Thoracic aorta (tissue), 2 donors: ENCODE measurements at places on chromosomes 11 and 22. TPM values are rescaled to one million over a fixed set of nuclear protein-coding genes. Genes with fewer than 3 reads are reported as not detected.

- no peak for DNase-seq
Measured at GRCh38 chr11:86156397-86156955, 87.6 kb upstream of the PICALM start.

GRCh38 chr11:12691473-12691872 lies 17.3 kb downstream of the TEAD1 start:
- DNase-seq, result no peak

TM7SF2 gene
- total RNA-seq, result 49.0 TPM

DNA sequence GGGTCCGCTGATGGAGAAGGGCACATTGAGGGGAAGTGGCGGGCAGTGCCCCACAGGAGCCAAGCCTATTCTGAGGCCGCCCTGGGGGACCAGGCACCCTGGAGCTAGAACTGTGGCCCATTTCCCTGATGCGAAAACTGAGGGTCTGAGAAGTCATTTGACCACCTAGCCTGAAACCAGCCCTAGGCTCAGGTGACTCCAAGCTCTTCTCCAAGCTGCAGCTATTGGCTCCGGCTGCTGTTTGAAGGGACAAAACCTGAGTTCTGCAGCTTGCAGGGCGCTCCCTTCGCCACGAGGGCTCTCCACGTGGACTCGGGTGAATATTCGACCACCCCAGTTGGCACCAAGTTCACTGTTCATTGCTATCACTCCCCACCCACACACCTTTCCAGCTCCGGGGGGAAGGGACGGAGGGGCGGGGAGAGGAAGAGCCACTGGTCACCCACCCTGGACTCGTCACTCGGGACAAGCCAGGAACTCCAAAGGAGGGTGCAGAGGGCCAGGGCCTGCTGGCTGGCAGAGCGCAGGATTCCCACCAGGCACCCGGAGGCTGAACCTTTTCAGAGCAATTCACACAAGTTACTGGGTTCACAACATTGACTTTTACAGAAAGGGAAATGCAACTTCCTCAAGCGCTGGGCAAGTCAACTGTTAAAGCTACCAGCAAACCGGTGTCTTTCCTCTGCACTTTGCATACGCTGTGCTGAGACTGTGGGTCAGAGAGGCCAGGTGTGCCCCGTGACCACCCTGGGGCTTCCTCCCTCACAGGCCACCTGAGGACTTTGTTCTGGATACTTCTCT lies 1.1 kb upstream of the RAC2 start:
- DNase-seq, result no peak
